ENCODE measurements at places on chromosomes 11 and 22.

DNA sequence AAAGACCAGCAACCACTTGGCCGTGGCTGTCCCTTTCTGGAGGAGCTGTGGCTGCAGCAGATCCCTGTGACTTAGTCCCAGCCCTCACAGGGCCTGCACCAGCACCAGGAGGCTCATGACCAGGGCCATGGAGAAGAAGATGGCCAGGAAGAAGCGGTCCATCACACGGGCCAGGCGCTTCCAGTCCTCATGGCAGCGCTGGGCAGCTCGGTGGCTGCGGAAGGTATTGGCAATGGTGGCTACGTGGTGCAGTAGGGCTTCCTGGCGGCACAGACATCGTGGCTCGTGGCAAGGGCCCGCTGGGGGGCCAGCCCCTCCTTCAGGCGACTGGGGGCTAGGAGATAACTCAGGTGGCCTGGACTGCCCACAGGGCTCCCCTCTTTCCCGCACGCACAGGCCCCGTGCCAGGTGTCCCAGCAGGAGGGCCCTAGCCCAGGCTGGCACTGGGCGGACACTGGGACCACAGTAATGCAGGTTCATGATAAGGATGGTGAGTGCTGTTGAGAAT lies 5.1 kb downstream of the CHRNA10 start:
- H3K4me3 ChIP-seq: no peak overlapping the region
- no peaks in the 10 kb centered on the region for H3K4me1 ChIP-seq
- no peaks in the 10 kb centered on the region for H3K27me3 ChIP-seq
- no peak overlapping the region for H3K27ac ChIP-seq
- H3K36me3 ChIP-seq: peaks cover 22% of the 10 kb centered on the region

GRCh38 chr11:68999093-68999747 lies 13.8 kb downstream of the MRGPRF start:
- peaks cover 21% of the 10 kb centered on the region for H3K27me3 ChIP-seq
- no peaks in the 10 kb centered on the region for H3K36me3 ChIP-seq
- H3K4me1 ChIP-seq: no peaks in the 10 kb centered on the region
- no peak for DNase-seq
- H3K4me3 ChIP-seq: no peak overlapping the region
- no peak overlapping the region for H3K27ac ChIP-seq

- no peak overlapping the region for H3K4me3 ChIP-seq
- H3K27ac ChIP-seq: no peak overlapping the region
- peaks cover 5% of the 10 kb centered on the region for H3K27me3 ChIP-seq
- DNase-seq: no peak
- H3K4me1 ChIP-seq: no peaks in the 10 kb centered on the region
Observed at GRCh38 chr11:70233511-70233934, 30.4 kb downstream of the FADD start.

GRCh38 chr11:14269692-14270573 lies 89.0 kb downstream of the RRAS2 start:
- H3K27me3 ChIP-seq: no peaks in the 10 kb centered on the region
- peaks cover 48% of the 10 kb centered on the region for H3K36me3 ChIP-seq
- no peak for DNase-seq
- H3K4me3 ChIP-seq: no peak overlapping the region
- H3K4me1 ChIP-seq: peaks cover 33% of the 10 kb centered on the region
- H3K27ac ChIP-seq: peak overlapping the region; percentile 88

GRCh38 chr11:57364851-57365660 lies 15.9 kb downstream of the PRG3 start:
- H3K27me3 ChIP-seq: peaks cover 56% of the 10 kb centered on the region
- no peak overlapping the region for H3K4me3 ChIP-seq
- no peaks in the 10 kb centered on the region for H3K36me3 ChIP-seq
- DNase-seq: no peak
- no peaks in the 10 kb centered on the region for H3K4me1 ChIP-seq
- no peak overlapping the region for H3K27ac ChIP-seq

- H3K4me3 ChIP-seq: no peak overlapping the region
- peaks cover 49% of the 10 kb centered on the region for H3K27me3 ChIP-seq
- no peaks in the 10 kb centered on the region for H3K36me3 ChIP-seq
- no peak overlapping the region for H3K27ac ChIP-seq
- peaks cover 4% of the 10 kb centered on the region for H3K4me1 ChIP-seq
Observed at GRCh38 chr11:125124618-125124992, 13.2 kb upstream of the TMEM218 start.

GRCh38 chr11:601573-602245 lies 14.0 kb downstream of the IRF7 start:
- H3K27ac ChIP-seq: peak overlapping the region; percentile 42
- no peak for DNase-seq
- peaks cover 35% of the 10 kb centered on the region for H3K36me3 ChIP-seq

DNA sequence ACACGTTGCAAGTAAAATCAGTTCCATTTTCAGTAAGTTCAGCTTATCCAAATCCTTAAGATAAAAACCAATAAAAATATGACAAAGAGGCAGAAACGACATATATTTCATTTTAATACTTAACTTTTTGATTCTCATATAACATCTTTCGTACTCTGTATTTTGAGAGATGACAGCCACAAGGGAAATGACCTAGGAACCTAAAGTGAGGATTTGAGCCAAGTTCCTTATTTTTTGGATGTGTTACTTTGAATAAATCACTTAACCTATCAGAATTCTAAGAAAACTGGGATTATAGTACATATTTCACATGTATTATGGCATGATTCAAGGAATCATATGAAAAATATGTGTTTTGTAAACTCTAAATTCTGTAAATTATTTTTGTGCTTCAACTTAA lies 143.6 kb upstream of the TRPC6 start:
- H3K4me1 ChIP-seq: no peaks in the 10 kb centered on the region
- no peak for DNase-seq
- H3K36me3 ChIP-seq: no peaks in the 10 kb centered on the region
- no peak overlapping the region for H3K27ac ChIP-seq
- H3K27me3 ChIP-seq: no peaks in the 10 kb centered on the region
- no peak overlapping the region for H3K4me3 ChIP-seq

All from activated naive CD4-positive, alpha-beta T cell treated with anti-CD3 and anti-CD28 coated beads, Interleukin-2, amount 10 ng/mL, durations not matched to agents 7 days and 5 days (primary cell).